ENCODE measurements at places on chromosomes 5 and 9. TPM values are rescaled to one million over a fixed set of nuclear protein-coding genes. Genes with fewer than 3 reads are reported as not detected.

GRCh38 chr5:76953551-76954382 lies 922 bp downstream of the CRHBP start:
- DNase-seq = no peak

- DNase-seq = no peak
These were observed 39.4 kb downstream of the KLF9 start for GRCh38 chr9:70374962-70375618.

DNA sequence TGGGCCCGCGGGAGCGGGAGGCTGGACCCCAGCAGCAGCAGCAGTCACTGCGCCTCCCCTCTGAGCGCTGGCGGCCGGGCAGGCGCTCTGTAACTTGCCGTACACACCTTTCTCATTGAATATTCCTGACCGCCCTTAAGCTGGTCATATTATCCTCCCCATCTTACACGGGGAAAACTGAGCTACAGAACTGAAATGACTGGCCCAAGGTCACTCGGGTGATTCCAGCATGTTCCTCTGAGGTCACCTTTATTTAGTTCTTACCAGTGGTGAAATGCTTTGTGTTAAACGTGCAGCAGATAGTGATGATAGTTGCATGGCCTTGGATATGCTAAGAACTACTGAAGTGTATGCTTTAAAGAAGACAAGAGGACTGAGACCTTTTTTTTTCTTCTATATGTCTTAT lies 607 bp downstream of the UQCRQ start:
- DNase-seq = no peak

DNA sequence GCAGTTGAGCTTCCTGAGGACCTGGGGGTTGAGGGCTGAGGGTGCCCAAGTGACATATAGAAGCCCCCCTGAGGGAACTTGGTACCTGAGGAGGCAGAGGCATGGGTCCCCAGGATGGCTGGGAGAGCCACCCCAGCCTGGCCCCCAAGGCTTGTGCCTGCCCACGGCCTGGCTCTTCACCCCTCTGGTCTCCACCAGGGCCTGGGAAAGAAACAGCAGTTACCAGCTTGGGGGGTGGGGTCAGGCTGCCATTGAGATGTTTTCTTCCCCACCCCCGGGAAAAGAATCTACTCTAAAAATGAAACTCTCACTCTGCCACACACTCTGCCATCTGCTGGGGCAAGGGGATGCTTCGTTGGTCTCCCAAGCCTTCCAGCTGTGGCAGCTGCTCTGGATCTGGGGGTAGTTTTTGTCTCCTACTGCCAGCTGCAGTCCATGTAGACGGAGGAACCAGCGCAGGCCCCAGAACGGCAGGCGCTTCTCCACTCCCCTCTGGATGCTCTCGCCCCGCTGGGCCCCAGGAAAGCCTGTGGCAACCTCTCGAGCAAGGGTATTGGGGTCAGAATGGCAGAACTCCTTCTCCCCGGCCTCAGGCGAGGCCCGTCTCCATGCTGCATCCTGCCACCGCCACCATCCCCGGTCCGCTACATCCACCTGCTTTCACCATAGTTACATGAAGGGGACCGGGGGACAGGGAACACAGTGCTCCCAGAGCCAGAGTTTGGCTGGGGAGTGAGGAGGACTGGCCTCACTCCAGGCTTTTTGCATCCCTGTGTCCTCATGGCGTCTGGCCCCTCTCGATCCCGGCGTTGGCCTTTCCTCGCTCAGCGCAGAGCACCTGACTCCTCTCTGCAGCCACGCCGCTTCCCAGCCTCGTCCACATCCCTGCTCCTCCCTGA lies 123.5 kb downstream of the DAB2IP start:
- peak; percentile 50 for DNase-seq

SH2D3C gene
- total RNA-seq = 21.3 TPM

GRCh38 chr9:99213197-99213596 lies 8.5 kb downstream of the ALG2 start:
- no peak for DNase-seq

GRCh38 chr5:81234299-81234698 lies 1.2 kb downstream of the CKMT2 start:
- DNase-seq = no peak

All from Right ventricle myocardium inferior (tissue), 1 donor.